Amniotic epithelial cell (primary cell): ENCODE measurements at places on chromosomes 11 and 22.

GRCh38 chr22:41801147-41801819 lies 804 bp downstream of the CCDC134 start:
- DNase-seq, result no peak

DNA sequence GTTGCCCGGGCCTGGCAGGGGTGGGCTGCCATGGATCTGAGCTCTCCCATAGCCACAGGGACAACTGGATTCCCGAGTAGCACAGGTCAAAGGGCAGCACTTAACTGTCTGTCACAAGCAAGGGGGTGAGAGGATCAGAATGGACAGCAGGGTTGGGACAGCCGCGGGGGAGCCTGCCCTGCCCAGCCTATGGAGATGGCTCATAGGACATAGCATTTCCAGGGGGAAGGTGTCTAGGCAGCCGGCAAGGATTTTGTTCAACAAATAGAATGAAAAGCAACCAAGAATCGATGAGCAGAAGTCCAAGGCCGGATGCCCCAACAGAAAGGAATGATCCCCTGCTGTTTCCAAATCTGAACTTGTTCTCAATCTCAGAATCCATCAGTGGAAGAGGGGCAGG lies 92.9 kb downstream of the RPS6KA4 start:
- DNase-seq, result no peak

- peak; percentile 15 for DNase-seq
These were observed 5.4 kb upstream of the POU2AF1 start for GRCh38 chr11:111384494-111384893.

GRCh38 chr11:61895046-61895717 lies 3.8 kb upstream of the FADS3 start:
- DNase-seq, result no peak

DNA sequence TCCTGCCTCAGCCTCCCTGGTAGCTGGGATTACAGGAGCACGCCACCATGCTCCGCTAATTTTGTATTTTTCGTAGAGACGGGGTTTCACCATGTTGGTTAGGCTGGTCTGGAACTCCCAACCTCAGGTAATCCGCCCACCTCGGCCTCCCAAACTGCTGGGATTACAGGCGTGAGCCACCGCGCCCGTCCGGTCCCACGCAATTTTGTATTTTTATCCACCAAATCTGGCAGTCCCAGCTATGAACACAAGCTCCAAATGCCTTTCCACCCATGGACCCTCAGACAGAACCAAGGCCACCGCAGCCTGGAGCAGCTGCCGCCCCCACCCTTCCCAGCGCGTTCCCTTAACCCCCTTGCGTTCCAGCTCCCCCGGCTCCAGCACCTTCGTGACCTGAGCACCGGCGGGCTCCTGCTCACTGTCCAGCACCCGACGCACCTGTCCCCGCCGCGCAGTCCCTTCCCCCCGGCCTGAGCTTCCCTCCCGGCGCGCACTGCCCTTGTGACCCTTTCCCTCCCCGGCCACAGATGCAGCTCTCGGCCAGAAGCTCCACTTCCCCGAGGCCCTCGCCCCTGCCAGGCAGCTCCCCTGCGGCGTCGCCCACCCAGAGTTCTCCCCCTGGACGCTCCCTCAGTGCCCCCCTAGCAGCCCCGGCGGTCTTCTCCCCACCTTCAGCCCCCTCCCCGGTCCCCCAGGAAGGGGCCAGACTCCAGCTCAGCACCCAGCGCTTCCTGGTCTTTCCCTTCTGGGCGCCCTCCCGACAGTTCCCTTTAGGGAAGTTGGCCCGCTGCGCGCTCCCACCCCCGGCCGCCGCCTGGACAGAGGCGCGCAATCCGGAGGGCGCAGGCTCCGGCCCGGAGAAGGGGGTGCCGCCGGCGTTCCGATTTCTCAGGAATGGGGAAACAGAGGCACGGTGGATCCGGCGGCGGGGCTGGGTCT lies 5.6 kb upstream of the ZBED4 start:
- DNase-seq, result no peak

DNA sequence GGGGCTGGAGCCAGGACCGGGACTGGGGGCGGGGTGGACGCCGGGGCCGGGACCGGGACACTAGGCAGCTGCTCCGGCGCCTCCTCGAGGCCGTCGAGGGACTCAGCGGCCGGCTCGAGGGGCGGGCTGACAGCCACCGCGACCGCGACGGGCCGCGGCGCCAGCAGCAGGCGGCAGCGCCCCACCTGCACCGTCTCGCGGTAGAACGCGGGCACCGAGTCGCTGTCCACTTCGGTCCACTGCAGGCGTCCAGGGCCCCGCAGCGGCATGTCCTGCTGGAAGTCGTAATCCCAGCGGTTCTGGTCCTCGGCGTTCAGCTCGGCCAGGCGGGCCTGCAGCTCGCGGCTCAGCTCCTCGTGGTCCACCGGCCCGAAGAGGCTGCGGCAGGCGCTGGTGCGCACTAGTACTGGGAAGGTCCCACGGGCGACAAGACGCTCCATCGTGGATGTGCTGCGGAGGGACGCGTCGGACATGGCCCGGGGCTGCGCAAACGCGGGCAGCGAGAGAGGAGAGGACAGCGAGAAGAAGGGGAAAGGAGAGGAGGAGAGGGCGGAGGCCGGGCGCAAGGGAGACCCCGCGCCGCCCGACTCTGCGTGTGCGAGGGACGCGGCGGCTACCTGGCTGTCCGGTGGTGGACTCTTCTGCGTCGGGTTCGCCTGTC lies 428 bp downstream of the CDKN1C start:
- peak; percentile 38 for DNase-seq

DNA sequence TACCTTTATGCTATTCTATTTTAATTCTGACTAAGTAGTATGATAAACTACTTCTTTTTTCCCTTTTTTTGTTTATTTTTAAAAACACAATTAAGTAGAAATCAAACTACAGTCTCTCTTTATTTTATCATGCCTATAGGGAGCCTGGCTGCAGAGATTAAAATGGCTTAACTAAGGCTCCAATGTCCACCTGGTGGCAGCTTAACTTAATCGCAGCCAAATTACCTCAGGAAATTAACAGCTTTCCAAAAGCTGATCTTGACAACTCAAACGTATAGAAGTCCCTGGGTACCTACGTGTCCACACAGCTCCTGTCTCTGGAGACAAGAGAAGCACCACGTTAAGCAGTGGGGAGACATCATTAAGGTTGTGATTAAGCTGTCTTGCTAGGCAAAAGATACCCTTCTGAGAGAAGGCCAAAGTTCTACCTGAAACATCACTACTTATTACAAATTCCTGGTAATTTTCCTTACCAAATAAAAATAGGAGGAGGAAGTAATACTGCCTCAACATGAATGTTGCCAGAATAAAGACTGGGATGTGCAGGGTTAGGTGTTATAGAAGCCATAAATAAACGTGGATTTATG lies 63.2 kb upstream of the SNX19 start:
- DNase-seq, result peak; percentile 12

DNA sequence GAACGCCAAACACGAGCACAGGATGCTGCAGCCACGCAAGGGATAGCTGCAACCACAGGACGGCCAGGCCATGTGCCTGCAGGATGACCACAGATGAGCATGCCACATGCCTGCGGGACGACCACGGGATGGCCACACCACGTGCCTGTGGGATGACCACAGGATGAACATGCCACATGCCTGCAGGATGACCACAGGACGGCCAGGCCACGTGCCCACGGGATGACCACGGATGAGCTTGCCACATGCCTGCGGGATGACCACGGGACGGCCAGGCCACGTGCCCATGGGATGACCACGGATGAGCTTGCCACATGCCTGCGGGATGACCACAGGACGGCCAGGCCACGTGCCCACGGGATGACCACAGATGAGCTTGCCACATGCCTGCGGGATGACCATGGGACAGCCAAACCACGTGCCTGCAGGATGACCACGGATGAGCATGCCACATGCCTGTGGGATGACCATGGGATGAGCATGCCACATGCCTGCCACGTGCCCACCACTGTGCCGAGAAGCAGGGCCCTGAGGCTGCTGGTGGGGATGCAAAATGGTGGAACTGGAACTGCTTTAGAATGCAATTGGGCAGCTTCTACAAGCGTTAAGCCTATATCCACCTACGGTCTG lies 12.8 kb upstream of the MOB2 start:
- DNase-seq, result no peak

- DNase-seq, result peak; percentile 56
These were observed 73.6 kb upstream of the MYO18B start for GRCh38 chr22:25668437-25668836.

DNA sequence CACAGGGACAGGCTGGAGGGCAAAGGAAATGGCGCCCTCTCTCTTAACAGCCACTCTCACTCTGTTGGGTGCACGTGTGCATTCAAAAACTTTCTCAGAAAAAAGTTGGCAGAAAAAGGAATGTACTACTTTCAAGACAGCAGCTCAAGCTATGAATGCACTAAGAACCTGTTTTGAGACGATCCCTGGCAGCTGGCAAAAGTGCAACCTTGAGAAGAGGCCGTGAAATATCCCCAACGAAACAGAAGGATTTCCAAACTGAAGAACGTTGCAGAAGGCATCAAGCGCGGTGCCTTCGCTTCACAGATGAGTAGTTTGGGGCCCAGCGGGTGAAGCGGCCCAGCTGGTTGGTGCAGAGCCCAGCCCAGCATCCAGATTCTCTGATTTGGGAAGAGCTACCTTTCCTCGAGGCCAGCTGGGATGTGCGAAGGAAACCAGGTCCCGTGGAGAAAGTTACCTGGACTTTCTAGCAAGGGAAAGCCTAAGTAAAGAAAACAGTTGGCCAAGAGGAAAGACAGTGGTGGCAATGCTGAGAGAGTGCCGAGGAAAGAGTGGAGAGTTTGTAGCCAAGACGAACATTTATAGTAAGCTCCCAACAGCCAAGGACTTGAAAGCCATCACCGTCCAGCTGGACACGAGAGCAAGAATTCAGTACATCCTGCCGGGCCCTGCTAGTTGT lies 16.3 kb downstream of the IFT27 start:
- DNase-seq, result no peak

- no peak for DNase-seq
These were observed 174.2 kb downstream of the NTM start for GRCh38 chr11:131544591-131544990.

DNA sequence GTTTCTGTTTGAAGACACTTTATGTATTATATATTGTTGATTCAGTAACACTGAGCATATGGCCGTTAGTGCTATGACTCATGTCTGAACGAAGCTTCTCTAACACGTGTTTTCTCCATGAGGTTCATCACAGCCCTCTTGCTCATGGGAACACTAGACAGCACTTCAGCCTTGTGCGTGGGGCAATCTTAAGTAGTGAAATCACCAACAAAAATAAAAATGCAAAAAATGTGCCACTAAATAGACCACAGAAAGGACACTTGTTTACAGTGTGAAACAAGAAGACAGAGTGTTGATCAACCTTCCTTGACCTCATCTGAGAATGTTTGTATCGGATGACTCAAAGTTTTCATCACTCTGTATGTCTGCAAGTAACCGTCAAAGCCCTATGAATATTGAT lies 94.5 kb downstream of the FDX1 start:
- peak; percentile 98 for DNase-seq

GRCh38 chr11:93689240-93689639 lies 27.8 kb downstream of the CEP295 start:
- no peak for DNase-seq

DNA sequence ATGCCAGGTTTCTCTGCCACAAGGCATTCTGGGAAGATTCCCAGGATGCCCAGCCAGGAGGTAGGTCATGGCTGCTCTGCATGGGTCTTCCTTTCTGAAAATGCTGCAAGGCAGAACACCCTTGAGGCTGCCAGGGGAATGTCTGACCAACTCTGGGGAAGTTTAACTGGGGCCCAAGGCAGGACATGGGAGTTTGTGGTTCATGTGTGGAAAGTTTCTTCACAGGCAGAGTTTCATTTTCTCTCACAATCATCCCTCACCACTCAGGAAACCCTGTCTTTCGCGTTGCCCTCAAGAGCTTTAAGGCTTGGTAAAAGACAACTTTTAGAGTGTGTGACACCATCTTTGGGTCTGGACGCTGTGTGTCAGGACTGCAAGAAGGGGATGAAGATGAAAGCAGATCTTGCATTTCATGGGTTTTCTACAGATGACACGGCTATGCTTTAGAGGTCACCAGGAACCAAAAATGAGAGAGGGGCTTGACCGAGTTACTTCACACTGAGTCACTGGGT lies 133.5 kb downstream of the CD44 start:
- peak; percentile 10 for DNase-seq

GRCh38 chr11:69655479-69656428 lies 14.8 kb downstream of the CCND1 start:
- no peak for DNase-seq
